ENCODE measurements at places on chromosomes 12 and 14. TPM values are rescaled to one million over a fixed set of nuclear protein-coding genes. Genes with fewer than 3 reads are reported as not detected.

The PLA2G1B gene
- polyA plus RNA-seq = 0.41 TPM

DNA sequence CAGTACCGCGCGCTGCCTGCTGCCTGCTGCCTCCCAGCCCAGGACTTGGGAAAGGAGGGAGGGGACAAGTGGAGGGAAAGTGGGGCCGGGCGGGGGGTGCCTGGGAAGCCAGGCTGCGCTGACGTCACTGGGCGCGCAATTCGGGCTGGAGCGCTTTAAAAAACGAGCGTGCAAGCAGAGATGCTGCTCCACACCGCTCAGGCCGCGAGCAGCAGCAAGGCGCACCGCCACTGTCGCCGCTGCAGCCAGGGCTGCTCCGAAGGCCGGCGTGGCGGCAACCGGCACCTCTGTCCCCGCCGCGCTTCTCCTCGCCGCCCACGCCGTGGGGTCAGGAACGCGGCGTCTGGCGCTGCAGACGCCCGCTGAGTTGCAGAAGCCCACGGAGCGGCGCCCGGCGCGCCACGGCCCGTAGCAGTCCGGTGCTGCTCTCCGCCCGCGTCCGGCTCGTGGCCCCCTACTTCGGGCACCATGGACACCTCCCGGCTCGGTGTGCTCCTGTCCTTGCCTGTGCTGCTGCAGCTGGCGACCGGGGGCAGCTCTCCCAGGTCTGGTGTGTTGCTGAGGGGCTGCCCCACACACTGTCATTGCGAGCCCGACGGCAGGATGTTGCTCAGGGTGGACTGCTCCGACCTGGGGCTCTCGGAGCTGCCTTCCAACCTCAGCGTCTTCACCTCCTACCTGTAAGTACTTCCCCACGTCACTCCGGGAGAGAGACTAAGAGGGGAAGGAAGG, at the start of gene LGR5:
TSS of gene LGR5 (plus strand) at position 186 of the 732 bp plus-strand sequence. CDS start at position 469, 283 bp downstream.
- peak; percentile 72 for DNase-seq

The FANCM gene
- 13.3 TPM for polyA plus RNA-seq

GRCh38 chr12:46770501-46771183, 55.2 kb downstream of the SLC38A4 start:
- peak; percentile 47 for DNase-seq

DNA sequence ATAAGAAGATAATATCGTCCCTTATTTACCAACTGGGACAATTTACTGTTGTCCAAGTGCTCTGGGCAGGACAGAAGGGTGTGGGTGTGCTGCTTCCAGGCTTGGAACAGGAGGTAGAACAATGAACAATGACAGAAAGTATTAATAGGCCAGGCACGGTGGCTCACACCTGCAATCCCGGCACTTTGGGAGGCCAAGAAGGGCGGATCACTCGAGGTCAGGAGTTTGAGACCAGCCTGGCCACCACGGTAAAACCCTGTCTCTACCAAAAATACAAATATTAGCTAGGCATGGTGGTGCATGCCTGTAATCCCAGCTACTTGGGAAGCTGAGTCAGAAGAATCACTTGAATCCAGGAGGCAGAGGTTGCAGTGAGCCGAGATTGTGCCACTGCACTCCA, 2.5 kb downstream of the IFI27 start:
- DNase-seq = no peak

DNA sequence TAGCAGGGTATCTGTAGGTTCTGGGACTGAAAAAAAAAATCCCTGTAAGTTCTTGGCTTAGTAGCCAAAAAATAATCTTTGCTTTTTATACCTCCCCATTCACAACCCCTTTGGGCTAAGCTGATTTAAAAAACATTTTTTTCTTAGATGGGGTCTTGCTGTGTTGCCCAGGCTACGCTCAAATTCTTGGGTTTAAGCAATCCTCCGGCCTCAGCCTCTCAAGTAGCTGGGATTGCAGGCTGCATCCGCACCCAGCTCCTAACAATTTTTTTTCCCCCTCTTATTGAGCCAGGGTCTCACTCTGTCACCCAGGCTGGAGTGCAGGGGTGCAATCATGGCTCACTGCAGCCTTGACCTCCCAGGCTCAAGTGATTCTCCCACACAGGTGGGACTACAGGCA, 9.1 kb upstream of the ISM2 start:
- no peak for DNase-seq

DNA sequence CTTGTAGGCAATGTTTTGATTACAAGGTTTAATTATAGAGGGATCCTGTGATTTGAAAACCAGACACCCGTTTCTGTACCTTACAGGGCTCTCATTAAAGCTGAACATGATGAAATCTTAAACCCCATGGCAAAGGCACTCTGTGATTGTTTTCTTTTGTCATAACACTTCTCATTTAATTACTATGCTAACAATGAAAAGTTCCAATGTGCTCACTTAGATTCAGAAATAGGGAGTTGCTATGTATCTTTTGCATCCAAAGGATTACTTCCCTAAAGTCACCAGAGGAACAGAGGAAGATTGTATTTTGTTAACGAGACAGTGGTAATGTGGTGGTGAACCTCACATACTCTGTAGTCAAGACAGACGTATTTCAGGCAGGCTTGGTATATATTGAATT, 81.5 kb upstream of the MYF6 start:
- no peak for DNase-seq

The CLEC1B gene
- polyA plus RNA-seq = 1.6 TPM

The USP44 gene
- 2.9 TPM for polyA plus RNA-seq

The ACAD10 gene
- 31.8 TPM for polyA plus RNA-seq

GRCh38 chr14:73241481-73242165, 4.3 kb downstream of the PAPLN start:
- no peak for DNase-seq

The B3GNT4 gene
- polyA plus RNA-seq = 4.5 TPM

Data from renal pelvis (tissue), 12 donors.